NCI-H1930 (cell line): ENCODE measurements at places on chromosomes 3 and 15.

DNA sequence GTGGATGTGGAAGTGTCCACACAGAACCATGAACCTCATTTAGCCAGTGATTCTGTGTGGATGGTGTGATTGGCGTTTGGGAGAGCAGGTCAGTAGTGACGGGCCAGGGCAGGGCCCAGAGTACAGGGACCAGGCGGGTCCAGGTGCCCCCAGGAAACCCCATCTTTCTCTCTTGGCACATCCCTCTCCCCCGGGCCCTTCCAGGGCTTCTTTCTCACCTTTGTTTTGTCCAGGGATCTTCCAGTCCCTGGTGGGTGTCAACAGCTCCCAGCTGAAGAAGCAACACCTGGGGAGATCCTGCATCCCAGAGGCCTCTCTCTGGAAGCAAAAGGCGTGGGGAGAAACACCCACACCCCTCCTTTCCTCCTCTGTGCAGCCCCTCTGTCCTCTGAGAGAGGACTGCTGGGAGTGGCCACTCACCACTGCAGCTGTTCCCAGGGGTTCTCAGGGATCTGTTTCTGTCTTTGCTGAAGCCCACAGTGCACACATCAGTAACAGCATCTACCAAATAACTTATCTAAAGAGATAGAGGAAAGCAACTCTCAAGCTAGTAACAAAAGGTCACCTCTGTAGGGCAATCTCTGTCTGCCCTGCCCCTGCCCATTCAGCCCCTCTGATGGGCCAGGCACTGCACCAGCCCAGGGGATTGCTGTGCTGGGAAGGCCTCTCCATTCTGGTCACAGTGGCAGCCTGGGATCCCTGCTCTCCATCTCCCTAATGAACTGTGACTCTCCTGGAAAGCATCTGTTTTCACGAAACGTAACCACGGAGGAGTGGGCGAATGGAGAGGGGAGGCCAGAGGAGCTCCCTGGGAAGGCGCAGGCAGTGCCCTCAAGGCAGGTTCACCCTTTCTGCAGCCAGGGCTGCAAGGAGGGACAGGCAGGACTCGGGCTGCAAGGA is 98.3 kb upstream of the ALDH1A3 start:
- no peak for DNase-seq

GRCh38 chr3:72275331-72275751 is 490.4 kb upstream of the PROK2 start:
- no peak for DNase-seq

GRCh38 chr3:88038566-88038965 is 20.2 kb downstream of the CGGBP1 start:
- no peak for DNase-seq

GRCh38 chr15:20367093-20367492 is 174.5 kb downstream of the GOLGA6L6 start:
- DNase-seq: no peak

- DNase-seq: no peak
Observed at GRCh38 chr3:47664519-47664918, 85.9 kb upstream of the CSPG5 start.

- no peak for DNase-seq
Observed at GRCh38 chr3:107981471-107982111, 109.2 kb downstream of the CD47 start.

DNA sequence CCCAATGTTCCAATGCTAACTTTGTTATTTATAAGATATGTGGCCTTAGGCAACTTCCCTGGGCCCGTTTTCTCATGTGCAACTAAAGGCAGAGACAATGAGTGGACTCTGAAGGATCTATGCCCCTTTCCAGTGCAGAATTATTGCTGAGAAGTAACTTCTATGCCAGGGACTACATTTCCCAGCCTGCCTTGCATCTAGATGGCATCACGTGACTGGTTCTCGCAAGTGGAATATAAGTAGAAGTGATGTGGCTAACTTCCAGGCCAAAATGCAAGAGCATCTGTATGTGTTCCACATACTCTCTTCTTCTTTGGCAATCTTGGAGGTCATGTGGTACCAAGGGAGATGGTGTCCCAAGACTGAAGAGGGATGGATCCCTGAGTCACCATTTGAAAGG is 674.4 kb downstream of the NTRK3 start:
- no peak for DNase-seq

- no peak for DNase-seq
Observed at GRCh38 chr3:23182996-23183513, 20.1 kb upstream of the UBE2E2 start.

- no peak for DNase-seq
Observed at GRCh38 chr3:25153136-25153535, 274.9 kb upstream of the RARB start.

- DNase-seq: no peak
Observed at GRCh38 chr3:15964605-15965442, 167.0 kb upstream of the ANKRD28 start.

DNA sequence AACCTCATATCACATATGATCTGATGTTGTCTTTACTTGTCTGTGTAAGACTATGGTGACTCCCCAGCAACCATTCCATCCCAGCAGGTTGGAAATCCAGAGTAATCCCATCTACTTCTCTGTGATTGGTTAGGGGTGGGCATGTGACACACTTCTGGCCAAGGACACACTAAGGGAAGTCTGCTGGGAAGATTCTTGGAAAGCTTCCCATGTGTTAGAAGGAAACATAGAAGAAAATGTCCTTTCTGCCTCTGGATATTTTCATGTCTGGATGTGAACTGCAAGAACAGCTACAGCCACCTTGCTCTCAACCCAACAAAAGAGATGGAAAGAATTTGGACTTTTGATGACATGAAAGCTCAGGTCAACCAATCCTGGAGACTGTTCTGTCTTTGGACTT is 2.6 kb upstream of the UBE2Q2 start:
- no peak for DNase-seq

DNA sequence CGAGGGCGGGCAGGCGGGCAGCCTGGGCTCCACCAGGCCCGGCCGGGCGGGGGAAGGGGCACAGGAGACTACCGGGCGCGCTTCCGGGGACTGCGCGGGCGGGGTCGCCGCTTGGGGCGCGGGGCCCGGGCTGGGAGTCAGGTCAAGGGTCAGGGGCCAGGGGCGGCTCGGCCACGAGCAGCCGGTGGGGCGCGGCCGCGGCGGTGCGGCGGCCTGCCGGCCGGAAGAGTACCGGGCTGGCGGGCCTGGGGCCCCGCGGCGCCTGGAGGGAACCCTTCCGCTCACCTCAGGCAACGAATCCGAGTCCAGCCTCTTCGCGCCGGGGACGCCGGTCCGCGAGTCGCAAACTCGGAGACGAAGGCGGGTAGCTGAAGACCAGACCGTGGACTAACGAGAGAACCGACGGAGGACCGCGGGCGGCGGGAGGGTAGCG is 225 bp downstream of the RHOA start:
- DNase-seq: no peak

DNA sequence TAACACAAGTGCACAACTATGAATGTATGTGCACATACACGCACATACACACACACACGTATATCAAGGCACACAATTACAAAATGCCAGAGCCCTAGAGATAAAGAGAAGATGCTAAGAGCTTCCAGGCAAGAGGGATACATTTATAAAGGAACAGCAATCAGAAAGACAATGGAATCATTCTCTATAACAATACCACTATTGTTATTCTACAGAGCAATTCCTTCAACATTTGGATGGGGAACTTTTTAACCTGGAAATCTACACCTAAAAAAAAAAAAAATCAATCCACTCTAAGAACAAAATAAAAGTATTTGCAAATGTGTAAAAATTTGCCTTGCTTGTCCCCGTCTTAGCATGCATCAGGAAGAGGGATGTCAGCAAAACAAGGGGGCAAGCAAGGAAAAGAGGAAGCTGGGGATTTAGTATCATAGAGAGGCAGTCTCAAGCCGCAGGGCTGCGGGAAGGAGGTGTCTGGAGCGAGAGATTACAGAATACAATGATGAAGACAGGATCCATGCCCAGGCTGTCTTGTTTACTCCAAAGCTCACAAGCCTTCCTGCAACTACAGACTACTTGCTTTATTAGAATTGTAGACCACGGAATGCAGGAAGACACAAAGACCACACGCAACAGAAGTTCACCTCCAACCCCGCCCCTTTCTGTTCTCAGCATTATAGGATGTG is 220.2 kb downstream of the NTRK3 start:
- DNase-seq: no peak

DNA sequence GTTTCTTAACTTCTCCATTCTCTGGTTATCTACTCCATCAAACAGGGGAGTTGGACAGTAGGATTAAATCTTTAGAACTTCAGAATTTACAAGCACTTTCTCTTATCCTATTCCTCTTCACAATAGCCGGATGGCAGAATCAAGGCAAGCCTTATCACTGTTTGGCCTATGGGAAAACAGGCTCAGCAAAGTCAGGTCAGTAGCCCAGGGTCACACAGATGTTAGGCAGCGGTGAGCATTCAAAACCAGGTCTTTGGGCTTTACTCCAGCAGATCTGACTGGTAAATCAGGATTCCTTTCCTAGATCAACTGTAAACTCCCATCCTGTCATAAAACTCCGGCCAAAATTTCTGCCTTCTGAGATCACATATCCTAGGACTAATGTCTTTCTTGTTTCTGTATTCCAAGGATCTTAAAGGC is 258.4 kb downstream of the OPA1 start:
- no peak for DNase-seq
